GM04503 (cell line): ENCODE measurements at places on chromosomes 11 and 22.

DNA sequence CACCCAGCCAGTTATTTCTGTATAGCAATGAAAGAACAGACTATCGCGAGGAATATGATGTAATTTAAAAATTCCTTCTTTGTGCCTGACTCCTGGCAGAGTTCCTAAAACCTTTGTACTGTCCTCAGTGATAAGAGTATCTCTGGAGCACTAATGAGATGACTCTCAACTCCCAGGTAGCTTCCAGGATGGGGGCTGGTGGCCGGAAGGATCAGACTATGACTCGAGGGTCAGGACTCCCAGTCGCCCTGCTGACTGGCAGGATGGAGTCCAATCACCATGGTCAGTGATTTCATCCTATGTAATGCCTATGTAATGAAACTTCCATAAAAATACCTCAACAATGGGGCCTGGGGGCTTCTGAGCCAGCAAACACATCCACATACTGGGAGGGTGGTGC, 135.1 kb downstream of the SHANK2 start:
- no peak for DNase-seq

GRCh38 chr22:20390394-20390907, 3.5 kb upstream of the ZNF74 start:
- no peak for DNase-seq

GRCh38 chr22:45398214-45398613, 15.2 kb downstream of the SMC1B start:
- no peak for DNase-seq

- no peak for DNase-seq
These were observed 89.0 kb downstream of the APIP start for GRCh38 chr11:34827228-34827627.

DNA sequence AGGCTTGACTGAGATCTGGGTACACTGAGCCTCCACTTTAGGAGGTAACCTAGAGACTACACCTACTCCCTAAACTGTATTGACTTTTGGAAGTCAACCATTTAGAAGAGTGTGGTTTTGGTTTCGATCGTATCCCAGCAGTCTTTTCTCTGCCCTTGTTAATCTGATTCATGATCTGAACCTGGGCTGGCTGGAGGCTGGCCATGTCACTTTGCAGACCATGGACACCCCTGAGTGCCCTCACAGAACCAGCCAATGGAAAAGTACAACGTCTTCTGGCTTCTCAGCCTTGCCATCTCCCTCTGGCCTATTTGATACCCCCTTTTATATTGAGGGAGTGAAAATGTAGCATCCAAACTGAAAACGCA, 10.8 kb downstream of the EHF start:
- no peak for DNase-seq

- peak; percentile 5 for DNase-seq
These were observed 1.6 kb upstream of the SWAP70 start for GRCh38 chr11:9662273-9662672.

DNA sequence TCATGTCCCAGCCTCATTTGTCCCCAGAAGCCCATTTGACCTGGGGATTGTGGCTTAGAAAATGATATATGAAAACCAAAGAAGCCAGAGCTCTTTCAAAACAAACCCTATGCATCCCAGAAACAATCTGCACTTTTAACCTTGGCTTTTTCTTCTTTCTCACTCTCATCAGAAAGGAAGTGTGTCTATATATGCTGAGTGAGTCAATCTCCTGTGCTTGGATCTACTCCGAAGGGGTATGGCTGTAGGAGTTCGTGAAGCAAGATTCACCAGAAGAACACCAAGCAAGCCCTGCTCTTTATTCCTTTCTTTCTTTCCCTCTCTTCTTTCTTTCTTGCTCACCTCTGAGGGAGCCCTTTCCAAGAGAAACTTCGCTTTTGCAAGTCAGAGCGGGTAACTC, 636 bp downstream of the PAMR1 start:
- no peak for DNase-seq

DNA sequence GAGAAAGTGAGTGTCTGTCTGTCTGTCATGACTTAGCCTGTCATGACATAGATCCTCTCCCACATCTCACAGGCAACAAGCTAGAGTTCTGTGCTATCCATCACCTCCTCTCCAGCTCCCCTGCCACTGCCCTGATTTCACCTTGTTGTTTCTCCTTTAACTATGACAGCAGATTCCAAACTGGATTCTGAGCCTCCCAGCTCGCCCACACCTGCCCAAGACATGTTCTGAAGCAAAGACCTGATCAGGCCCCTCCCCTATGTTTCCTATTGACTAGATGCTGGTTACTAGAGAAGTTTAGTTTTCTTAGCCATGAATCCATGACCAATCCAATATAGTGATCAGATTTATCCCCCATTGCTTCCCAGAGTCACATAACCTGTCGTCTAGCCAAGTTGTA, 15.4 kb downstream of the PRSS23 start:
- no peak for DNase-seq
